ENCODE measurements at places on chromosomes 1 and 21. TPM values are rescaled to one million over a fixed set of nuclear protein-coding genes. Genes with fewer than 3 reads are reported as not detected.

The TRABD2B gene
- not detected for total RNA-seq

The SPATA21 gene
- total RNA-seq = not detected

The CDA gene
- total RNA-seq = 1.3 TPM

The NR5A2 gene
- total RNA-seq = not detected

The EIF3I gene
- total RNA-seq = 426 TPM

The TMEM240 gene
- total RNA-seq = 5.5 TPM

The KCNJ9 gene
- not detected for total RNA-seq

The AADACL3 gene
- not detected for total RNA-seq

The RAB7B gene
- 12.4 TPM for total RNA-seq

The GFI1 gene
- 0.15 TPM for total RNA-seq

The GUCA2A gene
- not detected for total RNA-seq

The MANEAL gene
- 1.8 TPM for total RNA-seq

Measured in smooth muscle cell of trachea (primary cell).